ENCODE measurements at places on chromosomes 12 and 14. TPM values are rescaled to one million over a fixed set of nuclear protein-coding genes. Genes with fewer than 3 reads are reported as not detected.
A peak's percentile ranks its signal among the peaks of the same experiment; 100 is the strongest.

GRCh38 chr14:101881426-101881825 lies 82.9 kb upstream of the DYNC1H1 start:
- no peak for DNase-seq

- DNase-seq, result no peak
These were observed 12.5 kb upstream of the FIGNL2 start for GRCh38 chr12:51860986-51861385.

- no peak for DNase-seq
These were observed 28.2 kb upstream of the PEX5 start for GRCh38 chr12:7161327-7161726.

DNA sequence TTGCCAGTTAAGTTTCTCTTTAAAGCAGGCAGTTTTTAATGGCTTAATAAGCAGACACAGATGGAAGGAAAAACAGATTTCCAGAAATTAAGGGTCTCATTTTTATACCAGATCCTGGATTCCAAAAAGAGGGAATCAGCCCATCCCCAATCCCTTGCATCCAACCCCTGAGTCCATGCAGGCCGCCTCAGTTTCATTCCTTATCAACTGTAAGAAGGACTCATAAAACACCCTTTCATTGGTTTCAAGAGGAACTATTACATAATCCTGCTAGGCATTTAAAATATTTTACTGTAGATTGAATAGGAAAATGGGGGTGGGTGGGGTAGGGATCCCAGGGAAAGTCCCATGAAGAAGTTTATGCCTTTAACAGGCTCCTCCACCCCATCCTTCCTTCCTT lies 9.4 kb downstream of the CCDC184 start:
- DNase-seq, result no peak

DNA sequence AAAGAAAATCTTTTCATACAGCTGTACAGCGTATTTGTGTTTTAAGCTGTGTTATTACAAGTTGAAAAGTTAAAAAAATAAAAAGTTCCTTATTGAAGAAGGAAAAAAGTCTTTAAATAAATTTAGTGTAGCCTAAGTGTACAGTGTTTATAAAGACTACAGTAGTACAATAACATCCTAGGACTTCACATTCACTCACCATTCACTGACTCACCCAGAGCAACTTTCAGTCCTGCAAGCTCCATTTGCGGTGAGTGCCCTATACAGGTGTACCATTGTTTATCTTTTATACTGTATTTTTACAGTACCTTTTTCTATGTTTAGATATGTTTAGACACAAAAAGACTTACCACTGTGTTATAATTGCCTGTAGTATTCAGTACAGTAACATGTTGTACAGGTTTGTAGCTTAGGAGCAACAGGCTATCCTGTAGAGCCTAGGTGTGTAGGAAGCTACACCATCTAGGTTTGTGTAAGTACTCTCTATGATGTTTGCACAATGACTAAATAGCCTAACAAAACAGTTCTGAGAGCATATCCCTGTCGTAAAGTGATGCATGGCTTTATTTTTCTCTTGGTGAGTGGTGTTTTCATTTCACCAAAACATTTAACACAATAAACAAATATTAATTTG lies 275.2 kb downstream of the DACT1 start:
- no peak for DNase-seq

DNA sequence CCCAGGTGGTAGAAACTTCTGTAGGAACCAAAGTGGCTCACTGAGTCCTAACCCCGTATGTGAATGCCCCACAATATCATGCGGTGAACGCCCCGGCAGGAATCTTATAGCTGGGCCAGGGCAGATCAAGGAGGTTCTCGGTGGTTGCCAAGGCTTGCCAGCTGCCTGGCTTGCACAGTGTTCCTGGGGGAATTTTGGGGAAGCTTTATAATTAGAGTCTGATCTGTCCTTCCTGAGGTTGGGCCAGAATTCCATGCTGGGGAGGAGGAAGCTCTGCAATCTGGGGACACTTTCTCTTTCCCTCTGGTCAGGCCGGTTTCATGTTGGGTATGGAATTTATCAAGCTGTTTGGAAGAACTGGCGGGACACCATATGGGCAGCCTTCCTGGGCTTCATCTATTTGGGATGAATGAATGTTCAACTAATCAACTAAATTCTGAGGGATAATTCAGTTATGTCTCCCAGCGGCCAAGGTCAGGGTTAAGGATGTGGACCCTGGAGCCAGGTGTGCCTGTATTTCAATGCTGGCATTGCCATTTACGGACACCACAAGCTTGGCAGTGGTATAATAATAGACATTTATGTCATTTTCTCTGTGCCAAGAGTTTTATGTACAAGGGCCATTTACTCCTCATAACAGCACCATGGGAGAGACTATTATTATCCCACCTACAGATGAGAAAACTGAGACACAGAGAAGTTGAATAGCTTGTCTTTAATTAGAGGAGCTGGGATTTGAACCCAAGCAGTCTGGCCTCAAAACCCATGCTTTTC lies 54.3 kb downstream of the SVOP start:
- no peak for DNase-seq

DNA sequence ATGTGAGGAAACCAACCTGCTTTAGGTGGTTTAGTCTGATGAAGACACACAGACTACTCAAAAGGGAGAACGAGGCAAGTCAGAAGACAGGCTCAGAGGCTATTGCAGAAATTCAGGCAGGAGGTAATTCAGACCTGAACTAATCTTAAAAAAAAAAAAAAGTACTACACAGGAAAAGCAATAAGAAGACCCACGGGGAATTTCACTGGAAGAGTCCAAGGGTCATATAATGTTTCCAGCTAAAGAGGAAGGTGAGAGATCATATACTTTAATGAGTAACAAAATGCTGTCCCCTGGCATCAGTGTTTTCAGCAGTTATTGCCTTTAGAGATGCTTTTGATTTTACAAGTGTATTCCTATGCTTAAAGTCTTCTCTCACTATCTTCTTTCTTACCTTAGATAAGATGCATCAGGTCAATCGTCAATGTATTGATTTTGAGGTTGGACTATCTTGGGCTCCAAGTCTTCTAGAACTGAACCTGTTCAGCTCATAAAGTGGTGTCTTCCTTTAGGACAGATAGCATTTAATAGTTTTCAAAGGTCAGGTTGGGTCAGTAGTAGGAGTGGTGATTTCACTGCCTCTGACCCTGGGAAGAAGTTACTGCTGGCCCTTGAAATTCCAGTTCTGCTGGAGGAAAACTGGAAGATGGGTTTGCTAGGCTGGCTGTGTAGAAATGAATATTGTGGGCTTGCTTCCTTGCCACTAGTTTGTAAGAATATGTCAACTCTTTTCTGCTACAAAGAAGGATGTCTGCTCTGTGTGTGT lies 60.0 kb downstream of the FAR2 start:
- no peak for DNase-seq

- DNase-seq, result peak; percentile 73
These were observed 2.5 kb downstream of the LGALS3 start for GRCh38 chr14:55131370-55132137.

- DNase-seq, result no peak
These were observed 342.3 kb downstream of the PDZRN4 start for GRCh38 chr12:41530441-41530840.

DNA sequence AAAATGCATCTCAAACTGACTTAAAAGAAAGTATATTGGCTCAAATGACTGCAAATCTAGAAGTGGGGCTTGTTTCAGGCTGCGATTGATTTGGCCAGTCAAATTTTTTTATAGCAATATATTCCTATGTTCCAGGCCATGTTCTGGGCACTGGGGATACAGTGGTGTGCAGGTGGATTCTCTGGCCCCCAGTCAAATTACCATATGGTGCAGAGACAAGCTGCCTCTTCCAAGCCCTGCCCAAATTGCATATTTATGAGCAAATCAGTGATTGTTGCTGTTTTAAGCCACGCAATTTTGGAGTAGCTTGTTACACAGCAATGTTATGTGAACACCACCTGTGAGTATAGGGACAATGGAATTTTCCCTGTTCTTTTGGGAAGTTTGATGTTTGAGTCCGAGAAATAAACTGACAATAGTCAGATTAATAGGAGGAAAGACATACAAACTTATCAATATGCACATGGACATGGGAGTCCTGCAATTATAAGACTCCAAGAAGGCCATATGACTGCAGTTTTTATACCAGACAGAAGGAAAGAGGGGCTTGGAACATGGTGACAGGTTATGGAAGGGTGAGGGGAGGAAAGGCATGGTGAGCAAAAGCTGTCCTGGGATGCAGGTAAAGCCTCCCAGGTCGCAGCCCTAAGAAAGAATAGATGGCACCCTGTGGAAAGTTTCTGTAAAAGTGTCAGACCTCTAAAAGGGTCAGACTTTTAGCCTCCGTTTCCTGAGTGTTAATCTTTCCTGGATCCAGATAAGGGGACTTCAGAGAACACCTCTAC lies 13.1 kb upstream of the CRY1 start:
- no peak for DNase-seq

DNA sequence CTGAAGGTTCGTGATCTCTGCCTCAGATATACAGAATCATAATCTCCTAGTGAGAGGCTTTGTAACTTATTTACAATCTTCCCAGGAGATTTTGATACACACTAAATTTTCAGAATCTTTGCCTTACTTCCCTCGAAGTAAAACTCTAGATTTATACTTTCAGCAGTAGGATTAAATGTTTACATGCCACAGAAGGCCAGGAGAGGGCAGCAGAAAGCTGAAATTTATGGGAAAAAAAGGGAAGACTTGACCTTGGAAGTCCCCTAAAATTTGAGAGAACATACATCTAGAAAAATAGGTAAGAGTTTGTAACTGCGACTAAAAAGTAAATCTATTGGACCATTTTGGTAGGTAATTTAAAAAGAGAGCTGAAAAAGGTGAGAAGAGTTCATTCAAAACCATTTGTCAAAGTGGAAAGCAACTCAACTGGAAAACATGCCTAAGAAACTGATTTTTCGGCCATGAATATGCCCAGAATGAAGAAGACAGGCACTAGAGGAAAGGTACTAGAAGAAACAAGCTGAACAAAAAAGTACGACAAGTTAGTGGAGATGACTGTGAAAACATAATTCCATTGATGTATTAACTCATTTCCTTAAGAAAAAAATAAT lies 242.0 kb upstream of the MDGA2 start:
- DNase-seq, result peak; percentile 5

GRCh38 chr12:48013287-48013686 lies 9.0 kb upstream of the COL2A1 start:
- DNase-seq, result no peak

- DNase-seq, result no peak
These were observed 7.0 kb upstream of the CCT2 start for GRCh38 chr12:69578283-69578682.

The LHX5 gene
- not detected for total RNA-seq

The A2M gene
- 29.7 TPM for total RNA-seq
